H1 (cell line): ENCODE measurements at places on chromosomes 4 and X.

DNA sequence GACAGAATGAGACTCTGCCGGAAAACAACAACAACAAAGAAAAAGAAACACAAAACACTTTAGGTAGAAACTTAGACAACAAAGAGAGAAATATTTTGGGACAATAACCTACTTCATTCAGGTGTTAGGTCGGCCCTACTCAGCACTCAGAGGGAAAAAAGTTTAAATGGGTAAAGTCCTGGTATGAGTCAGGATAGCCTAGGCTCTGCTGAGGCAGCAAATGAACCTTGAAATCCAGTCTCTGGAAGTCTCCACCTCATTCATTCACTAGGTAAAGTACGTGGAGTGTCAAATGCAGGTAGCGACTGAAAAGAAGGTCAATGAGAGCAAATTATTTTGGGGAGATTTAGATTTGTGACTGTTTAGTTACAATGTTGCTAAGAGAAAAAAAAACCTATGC lies 127.4 kb downstream of the FHDC1 start:
- DNase-seq, result no peak

DNA sequence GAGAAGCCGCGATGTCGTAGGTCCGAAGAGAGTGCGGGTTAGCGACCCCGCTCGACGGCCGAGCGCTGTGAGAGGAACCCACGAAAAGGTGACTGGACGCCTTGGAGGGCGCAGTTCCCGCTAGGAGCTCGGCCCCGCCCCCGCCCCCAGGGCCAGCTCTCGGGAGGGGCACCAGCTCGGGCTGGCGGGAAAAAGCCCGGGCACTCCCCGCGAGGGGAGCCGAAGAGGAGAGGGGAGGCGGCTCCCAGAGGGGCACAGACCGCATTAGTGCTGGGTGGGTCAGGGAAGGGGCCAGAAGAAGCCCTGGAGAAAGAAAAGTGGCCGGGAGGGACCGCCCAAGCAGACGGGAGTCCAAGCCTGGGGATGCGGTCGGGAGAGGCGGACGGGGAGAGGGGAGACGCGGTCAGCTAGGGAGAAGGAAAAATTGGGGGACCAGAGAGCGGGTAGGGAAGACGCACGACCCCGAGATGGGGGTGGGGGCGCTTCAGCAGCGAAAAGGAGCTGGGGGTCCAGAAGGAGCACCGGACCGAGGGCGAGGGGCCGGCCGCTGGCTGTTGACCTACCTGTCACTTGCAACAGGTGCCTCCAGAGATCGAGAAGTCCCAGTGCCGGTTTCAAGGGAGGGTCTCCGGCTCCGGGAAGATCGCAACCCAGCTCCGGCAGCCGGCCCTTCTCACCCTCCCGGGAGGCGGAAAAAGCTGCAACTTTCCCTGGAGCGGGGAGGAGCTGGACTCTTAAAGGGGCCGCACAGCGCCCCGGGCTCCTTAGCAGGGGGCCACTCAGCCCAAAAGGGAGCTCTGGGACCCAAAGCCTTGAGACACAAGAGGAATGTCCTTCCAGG lies at the start of gene SYTL4:
Gene SYTL4, minus strand, starts transcription at position 681 of the 841 bp plus-strand sequence. CDS start 30,084 bp downstream, outside the sequence.
- DNase-seq, result peak; percentile 53

DNA sequence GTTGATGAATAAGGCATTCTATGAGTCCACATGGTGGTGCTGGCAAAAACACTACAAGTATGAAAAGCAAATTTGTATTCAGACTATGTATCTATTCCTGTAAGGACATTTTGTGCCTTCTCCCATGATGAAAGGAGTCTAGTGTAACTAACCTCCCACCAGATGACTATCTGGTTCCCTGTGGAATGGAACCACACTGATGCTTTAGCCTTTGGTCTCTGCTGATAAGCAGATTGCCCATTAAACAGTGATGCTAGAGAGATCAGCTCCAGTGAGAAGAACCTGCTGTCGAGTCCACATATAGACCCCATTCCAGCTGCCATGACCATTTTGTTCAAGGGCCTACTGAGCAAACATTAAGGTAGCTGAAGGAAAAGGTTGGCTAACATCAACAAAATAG lies 10.5 kb upstream of the THOC2 start:
- DNase-seq, result no peak

- DNase-seq, result no peak
Observed at GRCh38 chrX:130485870-130486269, 84.1 kb downstream of the RBMX2 start.

DNA sequence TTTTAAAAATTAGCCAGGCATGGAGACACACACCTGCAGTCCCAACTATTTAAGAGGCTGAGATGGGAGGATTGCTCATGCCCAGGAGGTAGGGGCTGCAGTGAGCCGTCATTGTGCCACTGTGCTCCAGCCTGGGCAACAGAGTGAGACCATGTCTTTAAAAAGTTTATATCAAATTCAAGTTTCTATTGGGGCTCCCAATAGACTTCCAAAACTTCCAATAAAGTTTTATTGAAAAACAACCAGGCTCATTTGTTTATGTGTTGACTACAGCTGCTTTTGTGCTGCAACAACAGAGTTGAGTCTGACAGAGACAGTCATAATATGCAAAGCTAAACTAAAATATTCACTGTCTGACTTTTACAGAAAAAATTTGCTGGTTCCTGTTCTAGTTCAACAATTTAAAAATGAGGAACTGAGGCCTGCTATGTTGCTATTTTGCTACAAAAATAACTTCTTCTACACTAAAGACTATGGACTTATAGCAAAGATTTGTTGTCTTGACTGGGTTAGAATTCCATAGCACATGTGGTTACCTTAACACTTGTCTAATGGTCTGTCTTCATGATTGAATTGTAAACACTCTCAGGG lies 63.3 kb upstream of the RELL1 start:
- DNase-seq, result no peak

DNA sequence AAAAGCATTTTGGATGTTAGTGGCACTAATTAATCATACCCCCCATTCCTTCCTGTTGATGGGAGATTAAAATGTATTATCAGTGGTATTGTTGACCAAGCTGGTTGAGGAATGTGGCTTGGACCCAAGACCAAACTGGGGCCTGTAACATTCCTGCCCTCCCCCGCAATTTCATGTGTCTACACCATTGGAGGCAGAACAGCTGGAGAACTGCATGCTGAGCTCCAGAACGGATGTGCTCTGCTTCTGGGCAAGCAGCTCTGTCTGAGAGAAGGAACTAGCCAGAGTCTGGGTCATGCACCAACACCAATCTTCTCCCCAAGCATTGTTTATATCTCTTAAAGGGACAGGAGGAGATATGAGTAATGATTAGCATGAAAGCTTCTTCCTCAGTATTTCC lies 185.5 kb downstream of the CEP135 start:
- no peak for DNase-seq

DNA sequence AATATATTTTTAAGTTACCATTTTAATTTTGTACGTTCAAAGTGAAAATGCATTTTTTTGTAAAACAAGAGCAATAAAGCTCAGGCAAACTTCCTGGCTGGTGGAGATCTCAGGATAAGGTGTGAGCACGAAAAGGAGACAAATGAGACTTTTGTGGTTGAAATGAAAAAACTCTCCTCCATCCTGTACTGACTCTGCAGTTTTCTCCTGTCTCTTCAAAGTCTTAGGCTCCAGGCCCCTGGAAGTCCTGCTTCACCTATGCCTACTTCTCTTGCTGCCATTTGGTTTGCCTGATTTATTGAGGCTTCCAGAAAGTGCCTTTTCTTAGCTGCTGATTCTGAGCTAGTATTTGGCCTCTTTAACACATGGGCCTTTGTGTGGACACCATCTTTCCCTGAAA lies 77.7 kb downstream of the MAML3 start:
- no peak for DNase-seq

DNA sequence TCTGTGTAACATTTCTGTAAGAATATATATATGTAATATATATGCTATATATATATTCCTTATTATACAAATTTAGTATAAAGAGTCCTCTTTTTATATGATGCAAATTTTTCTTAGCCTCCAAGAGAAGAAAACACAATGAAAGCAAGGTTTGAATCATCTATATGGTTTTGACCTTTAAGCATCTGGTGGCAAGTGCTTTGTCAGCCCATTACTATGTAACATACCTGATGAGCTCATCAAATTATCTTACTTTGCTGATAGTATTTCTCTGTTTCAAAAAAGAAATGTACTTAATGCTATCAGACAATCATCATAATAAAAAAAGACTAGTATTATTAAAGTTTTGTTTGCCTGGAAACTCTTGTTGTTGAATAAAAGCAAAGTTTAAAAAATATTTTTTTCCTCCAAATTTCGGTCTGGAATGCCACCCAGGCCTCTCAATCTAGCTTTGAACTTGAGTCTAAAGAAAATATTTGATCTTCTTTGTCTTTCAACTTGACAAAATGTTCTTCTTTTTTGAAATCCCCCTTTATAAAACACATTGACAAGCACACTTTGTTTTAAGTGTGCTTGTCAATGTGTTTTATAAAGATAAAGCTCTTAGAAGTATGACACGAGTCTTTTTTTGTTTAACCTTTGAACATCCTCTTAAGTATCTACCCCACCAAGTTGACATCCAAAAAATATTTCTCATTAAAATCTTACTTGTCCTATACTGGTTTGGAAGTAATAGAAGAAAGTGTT lies 26.2 kb downstream of the ZNF330 start:
- DNase-seq, result no peak

DNA sequence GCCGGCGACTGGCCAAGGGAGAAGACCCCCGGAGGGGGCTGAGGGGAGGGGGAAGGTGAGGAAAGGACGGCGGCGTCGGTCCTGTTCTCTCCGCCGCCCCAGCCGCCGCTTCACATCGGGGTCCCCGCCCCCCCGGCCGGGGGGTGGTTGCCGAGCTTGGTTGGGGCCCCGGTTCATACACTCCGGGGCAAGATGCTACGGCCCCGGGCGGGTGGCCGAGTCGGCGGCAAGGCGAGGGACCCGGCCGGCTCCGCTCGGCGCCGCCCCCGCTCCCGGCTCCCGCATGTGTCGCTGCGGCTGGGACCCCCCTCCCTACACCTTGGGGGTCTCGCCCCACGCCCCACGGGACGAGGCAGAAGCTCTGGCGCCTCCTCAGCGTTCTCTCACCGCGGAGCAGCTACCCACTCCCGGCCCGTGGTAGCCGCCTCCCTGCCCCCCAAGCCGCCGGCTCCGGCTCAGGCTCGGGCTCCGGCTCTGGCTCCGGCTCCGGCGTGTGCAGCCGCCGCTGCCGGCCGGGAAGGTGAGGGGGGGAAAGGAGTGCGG lies 461 bp downstream of the FBXW7 start:
- DNase-seq, result peak; percentile 49

- no peak for DNase-seq
Observed at GRCh38 chr4:145734576-145735346, 54.8 kb downstream of the C4orf51 start.

DNA sequence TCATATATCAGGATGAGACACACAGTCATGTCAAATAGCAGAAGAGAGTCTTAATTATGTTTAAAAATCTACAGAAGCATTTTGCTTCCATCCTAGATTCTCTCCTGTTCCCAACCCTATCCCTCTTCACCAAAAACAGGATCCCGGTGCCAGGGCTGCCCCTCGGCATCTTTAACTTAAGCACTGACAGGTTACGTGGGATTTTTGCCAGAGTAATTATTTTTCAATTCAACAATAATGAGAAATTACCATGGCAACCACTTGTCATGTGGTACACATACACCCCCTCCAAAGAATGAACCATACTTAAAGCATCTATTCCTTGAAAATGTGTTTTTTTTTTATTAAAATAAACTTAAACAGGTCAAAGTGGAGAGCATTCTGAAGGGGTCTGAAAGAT lies 130.6 kb downstream of the LDB2 start:
- DNase-seq, result no peak

GRCh38 chr4:8665406-8666360 lies 73.1 kb downstream of the CPZ start:
- DNase-seq, result no peak

DNA sequence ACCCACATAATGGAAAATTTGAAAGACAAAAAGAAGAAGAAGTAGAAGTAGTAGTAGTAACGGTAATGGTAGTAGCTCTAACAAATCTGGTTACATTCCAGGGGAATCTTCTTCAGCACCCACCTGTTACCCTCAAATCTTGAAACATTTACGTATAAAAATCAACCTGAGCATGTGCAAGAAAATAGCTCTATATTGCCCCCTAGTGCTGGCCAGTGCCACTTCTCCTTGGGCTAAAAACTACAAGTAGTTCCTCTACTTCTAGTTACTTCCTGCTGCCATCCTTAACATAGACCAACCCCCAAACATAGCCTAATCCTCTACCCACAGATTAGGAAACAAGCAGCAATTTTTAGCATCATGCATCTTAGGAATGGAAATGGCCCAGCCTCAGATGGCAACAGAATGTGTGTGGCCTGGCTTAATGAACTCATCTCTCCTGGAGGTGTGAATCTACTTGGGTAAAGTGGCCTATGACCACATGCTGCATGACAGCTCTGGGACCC lies 3.1 kb downstream of the PDGFC start:
- DNase-seq, result no peak

GRCh38 chr4:7808752-7809151 lies 130.9 kb downstream of the AFAP1 start:
- no peak for DNase-seq

DNA sequence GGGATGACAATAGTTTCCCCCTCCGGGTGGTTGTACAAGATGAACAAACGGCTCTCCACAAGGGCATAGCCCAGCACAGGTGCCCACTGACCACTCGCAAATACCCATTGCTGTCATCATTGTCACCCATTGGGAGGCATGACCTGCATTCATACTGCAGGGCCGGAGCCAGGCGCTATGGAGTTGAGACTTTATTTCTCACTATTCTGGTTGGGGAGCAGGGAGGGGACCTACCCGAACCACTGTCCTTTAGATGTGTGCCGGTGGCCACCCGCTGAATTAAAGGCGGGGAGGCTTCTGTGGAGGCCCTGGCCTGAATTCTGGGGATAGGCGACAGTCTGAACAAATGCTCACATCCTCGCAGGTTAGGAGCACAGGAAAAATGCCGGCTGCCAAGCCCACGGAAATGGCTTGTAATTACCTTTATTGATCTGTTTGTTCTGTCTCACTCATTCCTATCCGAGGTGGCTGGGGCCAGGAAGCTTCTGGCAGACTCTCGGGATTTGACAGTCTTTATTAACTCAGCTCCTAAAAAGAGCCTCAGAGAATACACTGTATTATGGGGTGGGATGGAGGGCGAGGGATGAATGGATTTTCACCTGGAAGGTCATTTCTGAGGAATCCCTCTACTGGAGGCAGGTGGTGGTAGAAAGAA lies 125.1 kb upstream of the PSAPL1 start:
- no peak for DNase-seq

DNA sequence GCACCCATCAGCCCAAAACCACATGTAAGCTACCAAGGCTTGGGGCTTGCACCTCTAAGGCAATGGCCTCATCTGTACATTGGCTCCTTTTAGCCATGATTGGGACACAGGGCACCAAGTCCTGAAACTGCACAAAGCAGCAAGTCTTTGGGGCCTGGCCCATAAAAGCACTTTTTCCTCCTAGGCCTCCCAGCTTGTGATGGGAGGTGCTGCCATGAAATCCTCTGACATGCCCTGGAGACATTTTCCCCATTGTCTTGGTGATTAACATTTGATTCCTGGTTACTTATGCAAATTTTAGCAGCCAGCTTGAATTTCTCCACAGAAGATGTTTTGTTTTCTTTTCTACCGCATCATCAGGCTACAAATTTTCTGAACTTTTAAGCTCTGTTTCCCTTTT lies 58.5 kb upstream of the PABPC4L start:
- no peak for DNase-seq

DNA sequence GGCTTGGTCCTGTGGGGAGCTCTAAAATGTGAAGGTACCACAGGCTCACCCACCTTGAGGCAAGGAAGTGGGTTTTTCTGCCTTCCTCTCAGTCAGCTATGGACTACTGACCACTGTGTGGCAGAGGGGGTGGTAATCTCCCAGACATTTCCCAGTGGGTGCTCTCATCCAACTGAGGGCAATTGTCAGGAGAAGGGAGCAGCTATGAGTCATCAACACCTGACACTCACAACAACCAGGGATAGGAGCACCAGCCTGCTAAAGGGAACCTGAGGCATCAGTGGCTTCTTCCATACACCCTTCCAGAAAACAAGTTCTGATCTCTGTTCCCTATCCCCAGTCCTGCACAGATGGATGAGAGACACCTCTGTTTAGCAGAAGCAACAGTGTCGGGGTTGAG lies 468.8 kb downstream of the BCOR start:
- DNase-seq, result no peak
